HepG2 (cell line): ENCODE measurements at places on chromosomes 2 and 18. TPM values are rescaled to one million over a fixed set of nuclear protein-coding genes. Genes with fewer than 3 reads are reported as not detected.

Gene GALR1
- not detected in 2 replicates for total RNA-seq

Gene INHBB
- total RNA-seq, result 0.17 and 0.20 TPM in 2 replicates

Gene DSG4
- not detected in 2 replicates for total RNA-seq

GRCh38 chr2:27720004-27720551 is 51.4 kb upstream of the MRPL33 start:
- peaks cover 59% of the 10 kb centered on the region for H3K4me1 ChIP-seq
- no peak overlapping the region for H3K27ac ChIP-seq
- H3K4me3 ChIP-seq, result no peak overlapping the region
- DNase-seq, result peak; percentile 54

DNA sequence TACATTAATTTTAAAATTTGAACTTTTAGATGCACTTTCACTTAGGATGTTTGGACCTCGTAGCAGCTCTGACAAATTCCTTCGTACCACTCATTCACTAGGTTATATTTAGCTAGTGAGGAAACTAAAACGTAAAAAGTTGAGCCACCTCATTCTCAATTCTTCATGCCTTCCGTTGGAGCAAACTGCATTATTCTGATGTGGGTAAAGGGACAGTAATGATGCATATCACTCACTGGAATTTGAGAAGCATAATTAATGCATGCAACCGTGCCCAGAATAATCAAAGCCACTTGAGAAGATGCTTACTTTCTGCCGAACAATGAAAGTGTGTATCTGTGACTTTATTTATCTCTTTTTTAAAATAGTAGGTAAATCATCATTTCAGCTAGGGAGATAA is 2.2 kb downstream of the CNOT9 start:
- no peak for DNase-seq
- H3K4me1 ChIP-seq, result peaks cover 41% of the 10 kb centered on the region
- H3K27me3 ChIP-seq, result peaks cover 6% of the 10 kb centered on the region; the same call in 1 of the 3 replicates
- peaks cover 4% of the 10 kb centered on the region for H3K36me3 ChIP-seq
- no peak overlapping the region for H3K27ac ChIP-seq

- H3K4me1 ChIP-seq, result peaks cover 27% of the 10 kb centered on the region
- DNase-seq, result no peak
- H3K27me3 ChIP-seq, result no peaks in the 10 kb centered on the region
- no peak overlapping the region for H3K4me3 ChIP-seq
- H3K36me3 ChIP-seq, result no peaks in the 10 kb centered on the region
Observed at GRCh38 chr18:77123320-77124231, 9.0 kb downstream of the MBP start.

GRCh38 chr2:28972778-28973335 is 8.2 kb upstream of the TOGARAM2 start:
- no peak overlapping the region for H3K27ac ChIP-seq
- H3K27me3 ChIP-seq, result peaks cover 3% of the 10 kb centered on the region; the same call in 1 of the 2 replicates
- no peak overlapping the region for H3K4me3 ChIP-seq

DNA sequence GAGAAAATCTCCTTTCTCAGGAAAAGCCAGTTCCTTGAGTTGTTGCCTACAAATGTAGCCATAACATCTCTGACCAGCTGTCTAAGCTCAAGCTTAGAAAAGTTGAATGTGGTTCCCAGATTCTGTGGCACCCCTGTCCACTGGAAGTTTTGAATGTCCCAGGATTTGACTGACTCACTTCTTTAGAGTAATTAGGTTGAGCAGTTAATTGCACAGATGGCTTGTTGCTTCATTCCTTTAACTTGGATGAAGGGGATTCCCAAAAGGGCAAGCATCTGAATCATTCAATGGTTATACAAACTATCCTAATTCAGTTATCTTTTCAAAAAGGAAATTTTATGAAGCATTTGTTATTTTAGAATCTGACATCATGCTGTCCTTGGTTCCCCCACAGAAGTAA is 374.7 kb downstream of the LNPK start:
- DNase-seq, result no peak
- no peaks in the 10 kb centered on the region for H3K36me3 ChIP-seq
- H3K27me3 ChIP-seq, result no peaks in the 10 kb centered on the region
- H3K4me3 ChIP-seq, result no peak overlapping the region

- DNase-seq, result no peak
- no peak overlapping the region for H3K4me3 ChIP-seq
- no peaks in the 10 kb centered on the region for H3K27me3 ChIP-seq
Observed at GRCh38 chr2:56474412-56475158, 290.8 kb downstream of the CCDC85A start.

- no peaks in the 10 kb centered on the region for H3K27me3 ChIP-seq
- no peaks in the 10 kb centered on the region for H3K4me1 ChIP-seq
- H3K36me3 ChIP-seq, result no peaks in the 10 kb centered on the region
- no peak for DNase-seq
- no peak overlapping the region for H3K4me3 ChIP-seq
Observed at GRCh38 chr2:6445156-6445555, 420.6 kb downstream of the CMPK2 start.

GRCh38 chr18:61917818-61918217 is 25.0 kb upstream of the RNF152 start:
- no peaks in the 10 kb centered on the region for H3K4me1 ChIP-seq
- no peak overlapping the region for H3K4me3 ChIP-seq
- H3K36me3 ChIP-seq, result no peaks in the 10 kb centered on the region
- H3K27me3 ChIP-seq, result no peaks in the 10 kb centered on the region
- no peak for DNase-seq

DNA sequence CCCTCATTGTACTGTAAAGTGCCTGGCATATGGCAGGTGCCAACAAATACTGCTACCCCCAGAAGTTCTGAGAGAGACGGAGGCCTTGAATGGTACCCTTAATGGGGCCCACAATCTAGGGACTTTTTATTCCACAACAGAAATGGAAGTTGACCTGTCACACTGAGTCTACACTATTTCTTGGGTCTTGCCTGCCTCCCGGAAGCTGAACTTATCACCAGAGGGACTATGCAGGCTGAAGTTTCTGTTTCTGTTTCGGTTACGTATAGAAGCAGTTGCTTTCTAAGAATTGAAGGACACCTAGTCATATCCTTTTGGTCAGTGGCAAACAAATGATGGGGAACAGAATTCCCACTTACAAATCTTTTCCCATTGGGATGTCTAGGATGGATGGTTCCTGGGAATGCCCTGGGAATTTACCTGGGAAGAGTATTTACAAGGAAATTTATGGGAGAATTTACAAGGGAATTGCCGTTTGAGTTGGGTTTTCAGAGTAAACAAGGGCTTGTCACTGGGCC is 74.2 kb downstream of the HS1BP3 start:
- H3K27me3 ChIP-seq, result no peaks in the 10 kb centered on the region
- H3K4me3 ChIP-seq, result no peak overlapping the region
- no peak for DNase-seq
- H3K36me3 ChIP-seq, result no peaks in the 10 kb centered on the region

GRCh38 chr18:58148954-58149471 is 105.0 kb downstream of the NEDD4L start:
- H3K4me3 ChIP-seq, result no peak overlapping the region
- no peaks in the 10 kb centered on the region for H3K27me3 ChIP-seq
- peaks cover 43% of the 10 kb centered on the region for H3K4me1 ChIP-seq
- H3K36me3 ChIP-seq, result no peaks in the 10 kb centered on the region
- H3K27ac ChIP-seq, result no peak overlapping the region
